ENCODE measurements at places on chromosomes 11 and 22. TPM values are rescaled to one million over a fixed set of nuclear protein-coding genes. Genes with fewer than 3 reads are reported as not detected.

- no peaks in the 10 kb centered on the region for H3K36me3 ChIP-seq
- no peak overlapping the region for H3K4me3 ChIP-seq
- DNase-seq = no peak
- H3K27ac ChIP-seq = no peak overlapping the region
These were observed 39.0 kb upstream of the MMP20 start for GRCh38 chr11:102664001-102664752.

DNA sequence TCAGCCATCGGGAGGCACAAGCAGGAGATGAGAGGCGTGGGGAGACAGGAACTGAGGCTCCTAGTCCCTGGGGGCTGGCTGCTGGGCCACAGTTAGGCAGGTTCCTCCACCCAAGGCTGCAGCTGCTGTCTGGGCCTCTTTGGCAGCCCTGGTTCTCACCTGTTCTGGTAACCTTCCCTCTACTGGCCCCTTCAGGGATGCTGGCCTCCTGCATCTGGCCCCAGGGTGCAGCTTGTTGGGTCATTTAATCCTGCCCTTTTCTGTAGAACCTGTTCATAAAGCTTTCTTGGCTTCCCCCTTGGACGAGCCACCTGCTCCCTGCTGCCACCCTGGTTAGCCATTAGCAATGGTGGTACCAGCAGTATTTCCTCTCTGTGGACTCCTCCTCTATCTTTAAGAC, 5.5 kb downstream of the USH1C start:
- no peaks in the 10 kb centered on the region for H3K36me3 ChIP-seq
- H3K27ac ChIP-seq = no peak overlapping the region

Gene MPPED1
- 0.89 TPM for total RNA-seq

Gene YPEL4
- total RNA-seq = 0.53 TPM

Gene BIRC3
- total RNA-seq = 0.98 TPM
